Ammon's horn (tissue), 1 donor: ENCODE measurements at places on chromosomes 4 and X.

- no peak for DNase-seq
Measured at GRCh38 chrX:137067147-137067546, 33.4 kb upstream of the GPR101 start.

- no peak for DNase-seq
Measured at GRCh38 chr4:55838356-55838755, 15.1 kb upstream of the EXOC1 start.

DNA sequence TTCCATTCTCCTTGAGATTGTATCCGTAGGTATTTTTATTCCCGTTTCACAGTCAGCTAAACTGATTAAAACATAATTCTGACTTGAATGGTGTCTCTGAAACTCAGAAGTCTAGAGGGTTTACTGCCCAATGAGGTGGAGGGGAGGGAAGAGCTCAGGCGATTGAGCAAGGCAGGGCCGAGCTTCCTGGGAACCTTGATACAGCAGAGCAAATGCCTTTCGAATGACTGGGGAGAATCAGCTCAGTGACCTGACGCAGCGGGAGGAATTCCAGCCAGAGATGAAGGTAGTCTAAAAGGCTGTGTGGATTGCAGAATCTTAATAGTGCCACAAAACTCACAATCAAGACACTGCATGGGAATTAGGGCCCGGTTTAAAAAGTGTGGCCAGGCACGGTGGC is 233.6 kb downstream of the EVC2 start:
- DNase-seq = no peak

- DNase-seq = no peak
Measured at GRCh38 chrX:30618160-30618765, 35.0 kb upstream of the GK start.

GRCh38 chr4:20572976-20573375 is 127.3 kb upstream of the PACRGL start:
- no peak for DNase-seq

DNA sequence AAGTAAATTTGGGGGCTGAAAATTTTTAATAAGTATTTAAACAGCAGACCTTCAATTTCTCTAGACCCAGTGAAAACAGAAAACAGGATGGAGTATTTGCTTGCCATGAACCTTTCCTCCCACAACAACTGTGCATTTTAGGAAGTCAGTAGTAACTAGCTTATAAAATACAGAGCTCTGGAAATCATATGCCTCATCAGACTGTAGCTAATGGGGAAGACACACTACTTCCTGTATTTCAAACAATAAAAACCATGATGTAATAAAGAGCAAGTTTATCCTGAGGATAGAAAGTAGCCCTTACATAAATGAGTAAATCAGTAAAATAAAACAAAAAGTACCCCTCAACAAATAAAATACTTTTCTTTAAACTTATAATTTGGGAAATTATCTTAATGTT is 280.1 kb upstream of the ZFP42 start:
- no peak for DNase-seq

GRCh38 chr4:15479089-15479912 is 9.6 kb downstream of the CC2D2A start:
- DNase-seq = peak; percentile 91

- peak; percentile 43 for DNase-seq
Measured at GRCh38 chr4:180449395-180449956, 1793.7 kb upstream of the TENM3 start.

GRCh38 chrX:70252491-70252890 is 7.5 kb downstream of the P2RY4 start:
- DNase-seq = no peak

DNA sequence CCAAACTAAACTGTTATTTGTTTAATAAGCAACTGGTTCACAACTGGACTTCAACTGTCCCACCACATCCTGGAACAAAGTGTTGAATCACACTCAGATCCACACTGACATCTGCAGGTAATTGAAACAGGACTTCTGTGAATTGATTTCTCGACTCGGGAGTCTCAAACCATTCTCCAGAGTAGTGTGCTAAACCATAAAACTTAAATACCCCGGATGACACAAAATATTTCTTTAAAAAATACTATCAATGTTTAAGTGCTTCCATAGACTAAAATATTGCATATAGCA is 95.4 kb upstream of the PLAC1 start:
- no peak for DNase-seq

DNA sequence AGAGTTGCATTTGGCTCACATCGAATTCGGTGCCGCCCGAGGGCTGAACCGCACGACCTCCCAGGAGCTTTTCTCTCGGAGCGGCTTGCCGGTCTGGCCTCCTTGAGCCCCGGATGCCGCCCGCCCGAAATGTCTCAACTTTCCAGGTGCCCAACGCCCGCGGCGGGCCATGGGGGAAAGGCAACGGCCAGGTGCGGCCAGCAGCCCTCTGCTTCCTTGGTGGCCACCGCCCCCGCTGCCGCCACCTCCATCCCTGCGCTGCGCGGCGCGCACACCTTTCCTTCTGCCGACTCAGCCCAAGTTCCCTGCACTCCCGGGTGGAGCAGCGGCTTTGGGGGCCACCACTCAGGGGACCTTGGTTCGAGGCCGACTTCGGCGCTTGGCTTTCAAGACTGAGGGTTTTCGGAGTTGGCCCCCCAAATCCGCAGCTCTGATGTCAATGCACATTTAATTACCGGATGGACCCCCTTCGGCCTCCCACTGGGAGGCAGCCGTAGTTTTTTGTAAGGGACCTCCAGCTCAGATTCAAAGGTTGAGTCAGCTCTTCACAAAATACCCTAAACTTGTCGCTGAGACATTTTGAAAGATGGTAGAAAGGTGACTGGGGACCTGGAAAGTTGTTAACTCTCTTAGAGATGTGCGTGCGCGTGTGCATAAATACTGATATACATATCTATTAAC is 1.1 kb downstream of the AFF2 start:
- peak; percentile 1 for DNase-seq

- DNase-seq = no peak
Measured at GRCh38 chr4:83266689-83267088, 17.9 kb downstream of the COQ2 start.

DNA sequence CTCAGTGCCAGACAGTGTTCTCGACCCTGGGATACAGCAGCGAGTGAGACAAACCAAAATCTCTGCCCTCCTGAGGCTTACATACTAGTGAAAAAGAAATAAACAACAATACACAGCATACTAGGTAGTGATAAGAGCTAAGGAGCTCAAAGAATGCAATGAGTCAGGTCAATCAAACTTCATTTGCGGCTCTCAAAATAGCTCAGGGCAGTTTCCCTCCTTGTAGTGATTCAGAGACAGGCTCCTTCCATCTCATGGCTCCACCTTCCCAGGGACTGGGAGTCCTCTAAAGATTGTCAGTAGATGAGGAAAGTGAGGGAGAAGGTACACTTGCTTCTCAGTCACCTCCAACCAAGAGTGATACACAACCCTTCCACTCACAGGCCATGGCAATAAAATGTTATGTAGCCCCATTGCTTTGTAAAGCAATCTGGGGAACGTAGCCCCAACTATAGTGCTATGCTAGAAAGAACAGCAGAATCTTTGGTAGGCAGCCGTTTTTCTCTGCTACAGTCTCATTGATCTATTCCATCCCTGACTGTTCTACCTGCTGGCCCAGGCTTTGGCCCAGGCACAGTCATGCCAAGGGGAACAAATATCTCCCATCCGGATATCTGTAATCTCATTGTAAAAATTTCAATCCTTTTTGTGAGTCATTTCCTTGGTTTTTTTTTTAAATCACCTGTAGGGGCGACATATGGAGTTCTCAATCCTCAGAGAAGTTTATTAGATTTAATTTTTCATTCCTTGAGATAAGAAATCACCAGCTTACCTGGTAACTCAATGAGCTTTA is 183.1 kb upstream of the S100G start:
- no peak for DNase-seq

- DNase-seq = no peak
Measured at GRCh38 chrX:107787827-107788226, 10.3 kb downstream of the NCBP2L start.

- no peak for DNase-seq
Measured at GRCh38 chr4:110869862-110870572, 247.1 kb upstream of the PITX2 start.

GRCh38 chr4:15428611-15429010 is 778 bp downstream of the C1QTNF7 start:
- no peak for DNase-seq

DNA sequence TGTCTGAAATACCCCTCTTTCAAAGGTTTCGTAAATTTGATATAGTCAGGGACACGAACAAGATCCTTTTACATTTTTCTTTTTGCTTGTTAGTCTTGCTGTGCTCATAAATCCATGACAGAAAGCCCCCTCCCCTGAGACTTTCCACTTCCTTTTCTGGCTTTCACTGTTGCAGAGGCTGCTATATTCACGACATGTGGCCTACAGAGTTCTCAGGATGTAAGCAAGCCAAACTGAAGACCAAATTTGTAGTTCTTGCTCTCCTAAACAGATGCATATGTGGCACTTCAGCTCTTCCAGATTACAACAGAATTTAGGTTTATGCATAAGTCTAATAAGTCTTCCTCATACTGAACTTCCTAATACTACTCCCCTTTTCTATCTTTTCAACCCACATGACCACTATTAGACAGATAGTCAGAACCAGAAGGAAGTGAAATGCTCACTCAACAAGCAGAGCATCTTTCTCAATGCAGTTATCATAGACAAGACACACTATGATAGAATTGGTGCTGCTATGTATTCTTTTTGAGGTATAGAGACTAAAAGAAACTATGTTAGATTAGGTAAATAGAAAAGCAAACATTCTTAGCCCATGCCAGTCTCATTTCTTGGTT is 15.0 kb downstream of the BTK start:
- no peak for DNase-seq

DNA sequence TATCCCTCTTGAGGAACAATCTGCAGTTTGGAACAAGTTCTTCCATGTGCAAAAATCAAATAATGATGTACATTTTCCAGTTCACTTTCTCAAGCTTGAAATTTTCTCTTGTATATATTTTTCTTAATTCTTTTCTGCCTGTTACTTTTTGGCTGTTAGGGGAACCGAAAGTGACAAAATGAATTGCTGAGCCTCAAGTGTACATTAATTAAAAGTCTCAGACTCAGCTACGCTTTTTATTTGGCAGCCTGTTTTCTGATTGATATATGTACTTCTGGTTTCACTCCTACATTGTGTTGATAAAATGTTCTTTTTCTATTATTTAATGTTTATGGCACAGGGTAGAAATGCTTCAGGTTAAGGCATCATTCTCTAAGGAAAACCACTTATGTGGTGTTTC is 999.5 kb downstream of the PDHA2 start:
- DNase-seq = no peak

DNA sequence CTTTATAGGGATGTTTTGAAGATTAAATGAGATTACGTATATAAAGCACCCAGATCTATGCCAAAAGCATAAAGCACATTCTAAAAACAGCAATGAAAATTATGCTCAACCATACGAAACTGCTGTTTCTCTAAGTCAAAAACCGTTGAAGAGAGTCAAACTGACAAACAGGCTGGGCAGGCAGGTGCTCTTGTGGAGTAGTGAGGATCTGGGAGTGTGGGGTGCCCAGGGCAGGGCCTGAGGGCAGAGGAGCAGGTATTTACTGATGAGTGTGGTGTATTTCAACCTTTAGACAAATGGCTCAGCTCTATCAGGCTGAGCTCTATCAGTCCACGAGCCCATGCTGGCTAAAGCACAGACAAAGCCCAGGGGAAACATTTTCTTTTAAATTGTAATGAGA is 40.4 kb downstream of the RELL1 start:
- no peak for DNase-seq

DNA sequence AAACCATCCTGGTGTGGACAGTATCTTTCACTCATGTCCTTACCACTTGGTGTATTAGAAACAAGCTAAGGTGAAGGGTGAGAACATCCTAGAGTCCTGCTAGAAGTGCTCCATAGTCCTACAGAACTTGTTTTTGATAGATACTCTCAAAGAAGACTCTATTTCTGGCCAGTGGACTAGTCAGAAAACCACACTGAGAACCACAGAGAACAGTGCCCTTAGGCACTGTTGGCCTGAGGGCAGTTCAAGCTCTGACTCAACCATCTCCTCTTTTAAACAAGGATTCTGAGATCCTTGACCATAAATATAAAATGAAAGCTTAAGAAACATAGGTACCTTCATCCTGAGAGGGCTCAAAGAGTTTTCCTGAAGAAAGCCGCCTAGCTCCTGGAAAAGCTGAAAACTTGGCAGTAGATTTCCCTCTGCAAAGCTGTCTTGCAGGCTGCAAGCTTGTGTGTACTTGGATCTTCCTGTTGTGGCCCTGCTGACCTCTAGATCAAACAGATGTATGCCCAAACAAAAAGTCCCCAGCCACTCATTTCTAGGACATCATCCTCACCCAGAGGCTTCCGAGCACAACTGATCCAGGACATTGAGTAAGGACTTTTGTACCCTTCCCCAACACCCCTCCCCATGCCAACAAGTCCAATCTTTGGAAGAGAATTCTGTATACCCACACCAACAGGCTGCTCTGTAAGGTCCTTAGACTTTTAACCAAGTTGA is 111.6 kb upstream of the CXCL13 start:
- DNase-seq = no peak

- no peak for DNase-seq
Measured at GRCh38 chr4:76060506-76060905, 14.0 kb upstream of the ART3 start.

- peak; percentile 43 for DNase-seq
Measured at GRCh38 chrX:2498781-2499302, 1.9 kb downstream of the DHRSX start.

DNA sequence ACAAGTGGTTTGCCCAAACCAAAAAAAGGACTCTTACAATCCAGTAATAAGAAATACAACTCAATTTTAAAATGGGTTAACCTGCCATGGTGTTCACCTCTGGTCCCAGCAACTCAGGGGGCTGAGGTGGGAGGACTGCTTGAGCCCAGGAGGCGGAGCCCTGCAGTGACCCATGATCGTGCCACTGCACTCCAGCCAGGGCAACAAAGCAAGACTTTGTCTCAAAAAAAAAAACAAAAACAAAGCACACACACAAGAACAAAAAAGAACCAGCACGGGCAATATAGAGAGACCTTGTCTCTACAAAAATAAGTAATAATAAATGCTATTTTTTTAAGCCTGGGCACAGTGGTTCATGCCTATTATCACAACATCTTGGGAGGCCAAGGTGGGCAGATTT is 28.7 kb downstream of the ARAP2 start:
- peak; percentile 65 for DNase-seq

- DNase-seq = no peak
Measured at GRCh38 chrX:46635186-46635585, 61.6 kb downstream of the CHST7 start.

GRCh38 chrX:123357941-123358340 is 173.9 kb downstream of the GRIA3 start:
- DNase-seq = no peak

- no peak for DNase-seq
Measured at GRCh38 chr4:166957451-166957850, 276.8 kb downstream of the SPOCK3 start.

- DNase-seq = no peak
Measured at GRCh38 chr4:8553991-8554405, 26.2 kb upstream of the GPR78 start.

GRCh38 chrX:67563469-67564448 is 19.9 kb downstream of the AR start:
- no peak for DNase-seq

- DNase-seq = no peak
Measured at GRCh38 chrX:23263892-23264291, 70.8 kb upstream of the PTCHD1 start.
